ENCODE measurements at places on chromosomes 12 and 14.

DNA sequence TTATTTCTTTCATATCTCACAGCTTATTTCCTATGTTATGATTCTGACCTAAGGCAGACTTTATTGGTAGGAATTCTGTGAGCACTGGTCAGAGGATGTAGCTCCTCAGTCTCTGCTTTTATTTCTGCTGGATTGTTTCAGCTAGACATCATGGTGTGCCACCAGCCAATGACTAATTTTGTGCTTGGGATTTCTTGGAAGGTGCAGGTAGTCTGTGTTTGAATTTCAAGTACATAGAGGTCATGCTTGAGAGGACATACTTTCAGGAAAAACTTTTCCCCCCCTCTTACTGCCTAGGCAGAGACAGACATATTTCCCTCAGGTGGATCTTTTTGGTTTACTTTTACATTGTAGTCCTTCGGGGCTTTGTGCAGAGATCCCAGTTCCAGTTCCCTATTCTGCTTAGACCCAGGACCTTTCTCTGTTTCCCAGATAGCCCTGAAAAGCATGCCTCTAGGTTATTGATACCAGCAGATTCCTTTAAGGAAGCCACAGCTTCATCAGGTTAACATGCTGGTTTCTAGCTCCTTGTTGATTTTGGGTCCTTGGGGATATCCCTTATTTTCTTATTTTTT lies 28.6 kb downstream of the BRMS1L start:
- DNase-seq, result no peak

GRCh38 chr12:1977588-1977987 lies 26.7 kb downstream of the DCP1B start:
- DNase-seq, result no peak

GRCh38 chr12:46818642-46819041 lies 7.2 kb downstream of the SLC38A4 start:
- DNase-seq, result no peak

- no peak for DNase-seq
Measured at GRCh38 chr12:34363050-34363673, 340.9 kb downstream of the ALG10 start.

GRCh38 chr14:38430522-38430921 lies 174.6 kb upstream of the CLEC14A start:
- DNase-seq, result no peak

DNA sequence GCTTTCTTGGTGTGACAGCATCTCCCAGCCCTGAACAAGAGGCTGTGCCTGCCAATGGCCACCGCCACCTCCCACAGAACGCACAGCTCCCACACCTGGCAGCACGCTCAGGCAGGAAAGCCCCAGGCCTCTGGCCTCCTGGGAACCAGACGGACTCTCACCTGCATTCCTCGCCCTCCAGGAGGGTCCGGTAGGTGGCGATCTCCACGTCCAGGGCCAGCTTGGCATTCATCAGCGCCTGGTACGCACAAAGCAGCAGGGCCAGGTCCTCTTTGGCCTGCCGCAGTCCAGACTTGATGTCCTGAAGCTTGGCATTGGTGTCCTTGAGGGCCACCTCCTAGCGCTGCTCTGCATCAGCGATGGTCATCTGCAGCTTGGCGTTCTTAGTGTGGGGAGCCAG lies 12.1 kb upstream of the KRT77 start:
- no peak for DNase-seq

GRCh38 chr12:94114166-94114565 lies 34.2 kb upstream of the PLXNC1 start:
- DNase-seq, result no peak

DNA sequence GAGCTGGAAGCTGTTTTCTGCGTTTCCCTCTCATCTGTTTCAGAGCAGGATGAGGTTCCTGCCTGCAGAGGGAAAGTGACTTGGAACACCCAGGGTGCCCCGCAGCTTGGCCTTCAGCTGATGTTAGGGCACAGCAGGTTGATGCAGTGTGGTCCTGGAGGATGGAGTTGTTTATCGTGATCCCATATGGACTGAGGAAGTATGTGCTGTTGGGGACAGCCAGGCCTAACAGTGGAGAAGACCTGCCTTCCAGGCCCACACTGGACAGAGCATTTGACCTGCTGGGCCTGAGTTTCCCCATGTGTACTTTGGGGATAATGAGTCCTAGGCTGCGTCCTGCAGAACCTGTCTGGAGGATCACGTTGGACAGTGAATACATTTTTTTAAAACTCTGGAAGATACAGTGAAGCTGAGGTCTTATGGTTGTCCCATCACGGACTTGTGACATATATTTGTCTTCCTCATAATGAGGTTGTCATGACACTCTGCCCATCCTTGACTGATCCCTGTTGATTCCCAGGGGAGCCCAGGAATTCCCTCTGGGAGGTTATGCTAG lies 12.8 kb downstream of the SERPINA1 start:
- DNase-seq, result no peak

- peak; percentile 55 for DNase-seq
Measured at GRCh38 chr12:48988030-48988649, 10.0 kb downstream of the WNT1 start.

DNA sequence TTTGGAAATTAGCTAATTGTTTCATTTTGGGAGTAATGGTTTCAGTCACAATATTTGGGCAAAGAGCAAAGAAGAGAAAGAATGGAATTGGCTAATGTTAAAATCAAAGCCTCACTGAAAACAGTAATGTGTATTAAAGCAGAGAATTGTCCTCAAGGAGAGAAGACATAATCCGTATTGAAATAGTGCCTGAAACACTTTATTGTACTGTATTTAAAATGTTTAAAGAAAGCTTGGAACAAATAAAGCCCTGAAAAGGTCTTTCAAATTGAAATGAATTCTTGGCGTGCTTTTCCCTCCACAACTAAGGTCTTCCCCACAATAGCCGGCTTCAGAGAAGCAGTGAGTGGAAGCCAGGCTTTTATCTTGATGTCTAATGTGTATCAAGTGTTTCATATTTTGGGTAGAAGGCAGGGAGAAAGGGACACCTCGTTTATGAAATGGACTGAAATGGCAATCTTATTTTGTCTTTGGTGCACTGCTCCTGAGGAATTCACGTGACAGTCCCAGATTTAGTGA lies 212.9 kb upstream of the CRY1 start:
- DNase-seq, result no peak

- DNase-seq, result no peak
Measured at GRCh38 chr12:26378711-26379110, 183.3 kb downstream of the SSPN start.

DNA sequence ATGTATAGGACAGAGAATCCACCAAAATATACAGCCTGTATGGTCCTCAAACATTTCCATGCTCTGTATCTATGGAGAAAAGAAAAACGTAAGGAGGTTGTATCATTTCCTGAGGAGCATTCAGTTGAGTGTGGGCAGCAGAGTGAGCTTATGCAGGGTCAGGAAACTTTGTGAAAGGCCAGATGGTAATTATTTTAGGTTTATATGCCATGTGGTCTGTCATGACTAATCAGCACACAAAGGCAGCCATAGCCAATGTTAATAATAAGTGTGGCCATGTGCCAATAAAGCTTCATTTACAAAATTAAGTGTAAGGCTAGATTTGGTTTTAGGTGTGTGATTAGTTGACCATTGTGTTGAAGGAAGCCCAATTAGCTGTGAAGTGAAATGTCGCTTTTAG lies 33.2 kb upstream of the A2M start:
- DNase-seq, result no peak

- DNase-seq, result no peak
Measured at GRCh38 chr12:23221066-23221465, 596.1 kb downstream of the ETNK1 start.

DNA sequence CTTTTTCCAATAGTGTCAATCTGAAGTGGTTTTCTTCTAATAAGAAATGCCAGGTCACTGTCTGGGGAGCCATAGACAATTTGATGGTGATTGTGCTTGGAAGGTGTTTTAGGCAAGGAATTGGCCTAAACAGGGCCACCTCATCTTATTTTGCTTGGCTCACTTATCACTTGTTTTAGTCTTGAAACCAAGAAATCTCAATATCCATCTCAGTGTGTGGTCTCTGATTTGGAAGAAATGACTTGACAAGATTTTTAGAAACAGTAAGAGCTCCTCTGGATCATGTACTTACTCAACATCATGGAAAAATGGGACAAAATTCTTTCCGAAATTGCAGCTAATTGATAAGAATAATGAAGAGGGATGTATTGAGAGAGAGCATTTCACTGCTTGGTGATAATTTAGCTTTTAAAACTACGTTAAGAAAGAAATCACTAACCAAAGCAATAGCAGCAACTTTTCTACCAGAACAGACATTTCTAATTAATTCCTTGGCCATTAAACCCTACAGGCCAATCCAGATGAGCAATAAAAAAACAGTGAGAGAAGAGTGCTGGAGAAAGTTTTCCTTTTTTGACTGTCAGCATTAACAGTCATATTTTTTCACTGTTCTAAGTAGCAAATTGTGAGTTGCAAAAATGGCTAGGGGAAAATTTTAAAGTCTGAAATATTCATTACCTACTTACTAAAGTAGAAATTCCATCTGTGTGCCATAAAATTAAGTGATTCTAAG lies 157.3 kb downstream of the AEBP2 start:
- DNase-seq, result no peak

- no peak for DNase-seq
Measured at GRCh38 chr12:111297703-111298426, 71.0 kb downstream of the PHETA1 start.

DNA sequence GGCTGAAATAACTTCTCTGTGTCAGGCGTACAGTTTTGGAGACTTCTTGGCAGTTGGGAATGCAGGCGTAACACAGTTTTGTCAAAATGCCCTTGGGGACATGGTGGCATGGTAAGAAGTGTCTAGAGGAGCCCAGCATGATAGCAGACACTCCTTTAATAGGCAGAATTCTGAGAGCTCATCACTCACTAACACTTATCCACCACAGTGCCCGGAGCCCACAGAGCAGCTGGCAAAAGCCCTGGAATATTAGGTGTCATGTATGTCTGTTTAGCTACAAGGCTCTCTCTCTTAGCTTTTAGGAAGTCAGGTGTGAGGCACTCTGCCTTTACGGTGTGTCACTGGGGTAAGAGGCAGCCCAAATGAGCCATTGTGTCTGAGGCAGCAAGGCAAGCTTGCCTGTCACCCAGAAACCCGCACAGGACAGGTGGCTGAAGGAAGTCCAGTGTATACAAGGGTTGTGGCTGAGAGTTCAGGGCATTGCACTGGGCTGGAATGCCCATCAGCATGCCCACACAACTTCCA lies 96.3 kb downstream of the ESRRB start:
- no peak for DNase-seq

- DNase-seq, result no peak
Measured at GRCh38 chr12:67742461-67742860, 93.9 kb downstream of the DYRK2 start.

DNA sequence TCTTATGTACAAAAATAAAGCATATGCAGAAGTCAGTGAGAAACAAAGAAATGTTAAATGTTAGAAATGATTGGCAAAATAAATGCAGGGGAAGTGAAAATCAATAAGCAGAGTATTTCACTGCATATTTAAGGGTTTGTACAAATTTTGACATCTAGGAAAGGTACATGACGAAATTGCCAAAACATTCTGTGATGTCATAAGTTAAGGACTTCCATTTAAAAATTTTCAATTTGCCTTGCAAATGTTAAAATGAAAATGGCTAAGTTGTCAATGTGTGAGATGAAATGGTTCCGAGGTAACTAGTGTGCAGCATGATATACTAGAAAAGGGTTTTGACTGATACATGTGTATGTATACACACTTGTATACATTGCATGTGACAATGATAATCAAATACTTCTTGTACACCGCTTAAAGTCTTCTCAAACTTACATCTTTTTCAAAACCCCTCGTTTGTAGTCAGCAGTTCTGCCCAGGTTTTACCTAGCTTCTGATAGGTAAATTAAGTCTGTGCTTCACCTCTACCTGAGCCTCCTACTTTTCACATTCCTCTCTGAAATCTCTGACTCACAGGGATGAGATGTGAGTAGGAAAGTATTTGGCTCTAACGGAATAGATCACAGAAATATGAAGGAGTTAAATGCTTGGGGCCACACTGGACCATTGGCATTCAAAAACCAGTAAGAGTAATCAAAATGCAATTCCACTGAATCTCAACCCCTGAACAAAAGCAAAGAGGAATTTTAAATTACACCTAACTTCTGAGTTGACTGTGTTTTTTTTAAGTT lies 442.4 kb upstream of the FOXG1 start:
- no peak for DNase-seq

DNA sequence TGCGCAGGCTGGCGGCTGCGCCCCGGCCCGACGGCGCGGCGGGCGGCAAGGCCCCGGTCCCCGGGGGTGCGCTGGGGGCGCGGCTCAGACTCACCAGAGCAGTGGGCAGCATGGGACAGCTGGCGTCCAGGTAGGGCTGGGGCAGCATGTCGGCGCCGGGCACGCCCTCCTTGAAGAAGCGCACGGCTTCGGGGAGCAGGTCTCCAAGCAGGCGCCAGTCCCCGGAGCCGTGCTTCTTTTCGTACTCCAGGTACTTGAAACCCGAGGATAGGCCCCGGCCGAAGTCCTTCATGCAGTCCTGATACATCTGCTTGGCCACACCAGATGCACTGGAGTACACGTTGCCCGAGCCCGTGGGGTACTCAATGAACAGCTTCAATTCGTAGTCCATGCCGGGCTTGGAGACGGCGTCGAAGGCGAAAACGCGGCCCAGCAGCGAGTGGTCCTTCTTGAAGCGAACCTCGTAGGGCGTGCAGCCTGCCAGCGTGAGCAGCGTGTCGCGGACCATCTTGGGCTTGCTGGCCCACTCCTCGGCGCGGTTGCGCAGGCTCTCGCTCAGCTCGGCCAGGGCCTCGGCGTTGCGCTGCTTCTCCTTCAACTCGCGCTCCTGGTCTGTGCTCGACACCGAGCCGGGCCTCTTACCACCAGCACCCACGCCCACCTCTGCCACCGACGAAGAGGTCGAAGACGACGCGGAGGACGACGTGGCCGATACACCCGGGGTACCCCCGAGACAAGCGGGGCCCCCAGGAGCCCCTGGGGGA lies 2.2 kb downstream of the IRF2BPL start:
- no peak for DNase-seq

- DNase-seq, result no peak
Measured at GRCh38 chr12:95829395-95829794, 29.4 kb upstream of the SNRPF start.

- no peak for DNase-seq
Measured at GRCh38 chr14:96987086-96987474, 189.9 kb downstream of the VRK1 start.

GRCh38 chr14:72222046-72222445 lies 289.8 kb downstream of the RGS6 start:
- DNase-seq, result no peak

Measured in T-helper 1 cell (primary cell).